ENCODE measurements at places on chromosomes 6 and 20. TPM values are rescaled to one million over a fixed set of nuclear protein-coding genes. Genes with fewer than 3 reads are reported as not detected.

- no peak for DNase-seq
Measured at GRCh38 chr6:122947355-122947754, 48.7 kb upstream of the CLVS2 start.

GRCh38 chr6:168703990-168704389, 263.0 kb downstream of the SMOC2 start:
- peak; percentile 32 for DNase-seq

DNA sequence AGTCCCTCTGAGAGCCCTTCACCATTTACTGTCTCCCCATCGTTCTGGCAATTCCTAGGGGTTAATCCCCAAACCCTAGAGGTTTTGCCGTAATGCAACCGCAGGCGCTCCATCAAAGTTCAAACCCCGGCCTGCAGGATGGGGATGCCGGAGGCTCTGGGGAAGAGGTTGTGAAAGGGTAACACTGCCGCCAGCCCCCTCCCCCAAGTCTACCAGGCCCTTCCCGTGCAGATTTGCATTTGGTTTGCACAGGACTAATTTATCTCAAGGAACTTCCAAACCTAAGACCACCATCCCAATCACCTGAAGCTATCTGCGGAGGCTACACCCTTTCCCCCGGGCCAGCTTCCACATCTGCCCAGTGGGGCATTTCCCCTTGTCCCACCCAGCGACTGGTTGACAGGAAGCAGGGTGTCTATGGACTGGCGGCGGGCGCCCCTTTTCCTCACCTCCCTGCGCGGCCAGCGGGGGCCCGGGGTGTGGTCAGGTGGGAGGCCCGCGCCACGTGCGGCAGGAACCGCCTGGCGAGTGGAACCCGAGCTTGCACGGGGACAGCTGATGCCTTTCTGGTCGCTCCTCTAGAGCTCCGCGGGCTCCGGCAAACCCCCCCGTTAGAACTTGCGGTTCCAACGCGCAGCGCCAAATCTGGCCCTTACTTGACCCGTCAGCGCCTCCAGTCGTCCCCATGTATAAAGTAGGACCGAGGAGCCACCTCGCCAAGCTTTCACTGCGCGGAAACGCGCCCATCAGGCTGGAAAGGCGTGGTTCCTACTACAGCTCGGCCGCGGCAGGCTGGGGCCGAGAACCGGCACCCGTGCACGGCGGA, 9.4 kb upstream of the SLC4A11 start:
- no peak for DNase-seq

GLP1R gene
- total RNA-seq: not detected

DNA sequence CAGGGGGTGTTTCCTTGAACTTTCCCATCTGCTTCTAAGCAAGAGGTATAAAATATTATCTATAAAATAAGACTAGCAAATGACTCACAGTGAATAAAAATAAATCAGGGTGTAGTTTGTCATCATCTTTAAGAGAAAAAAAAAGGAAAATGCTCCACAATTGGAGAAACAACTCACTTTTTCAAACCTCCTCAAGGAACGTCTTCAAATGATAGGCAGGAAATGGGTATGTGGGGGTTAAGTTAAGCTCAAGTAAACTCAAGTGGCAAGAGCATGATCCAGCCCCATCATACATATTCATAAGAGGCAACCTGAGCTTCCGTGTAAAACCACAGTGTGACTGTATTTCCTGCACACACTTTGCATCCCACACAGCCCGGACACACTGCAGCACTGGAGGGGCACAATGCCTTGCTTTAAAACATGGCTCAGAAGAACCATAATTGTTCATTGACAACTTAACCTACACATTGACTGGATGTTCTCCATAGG, 58.5 kb upstream of the CEP85L start:
- peak; percentile 93 for DNase-seq

DNA sequence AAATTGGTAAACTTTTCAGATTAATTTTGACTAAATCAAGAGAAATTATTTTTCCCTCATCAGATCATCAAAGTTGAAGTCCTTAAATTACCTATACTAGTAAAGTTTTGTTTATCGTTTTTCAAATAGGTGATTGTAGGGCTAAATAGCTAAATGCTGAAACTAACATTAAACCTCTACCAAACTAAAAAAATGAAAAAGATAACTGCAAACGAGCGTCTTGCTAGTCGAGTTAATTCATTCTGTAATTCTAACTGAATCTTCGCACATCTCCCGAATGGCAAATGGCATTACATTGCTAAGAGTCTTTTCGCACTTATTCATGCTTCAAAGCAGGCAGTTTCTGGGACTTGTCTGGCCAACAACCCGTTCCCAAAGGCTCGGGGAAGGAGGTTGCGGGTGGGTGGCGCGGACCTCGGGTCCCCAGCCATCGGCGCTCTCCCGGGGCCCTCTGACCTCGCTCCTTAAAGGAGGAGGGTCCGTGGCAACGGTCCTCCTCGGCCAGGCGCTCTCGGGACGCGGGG, 43.8 kb downstream of the POPDC3 start:
- DNase-seq: no peak

GRCh38 chr6:52310932-52311331, 26.4 kb upstream of the MCM3 start:
- DNase-seq: no peak

DNA sequence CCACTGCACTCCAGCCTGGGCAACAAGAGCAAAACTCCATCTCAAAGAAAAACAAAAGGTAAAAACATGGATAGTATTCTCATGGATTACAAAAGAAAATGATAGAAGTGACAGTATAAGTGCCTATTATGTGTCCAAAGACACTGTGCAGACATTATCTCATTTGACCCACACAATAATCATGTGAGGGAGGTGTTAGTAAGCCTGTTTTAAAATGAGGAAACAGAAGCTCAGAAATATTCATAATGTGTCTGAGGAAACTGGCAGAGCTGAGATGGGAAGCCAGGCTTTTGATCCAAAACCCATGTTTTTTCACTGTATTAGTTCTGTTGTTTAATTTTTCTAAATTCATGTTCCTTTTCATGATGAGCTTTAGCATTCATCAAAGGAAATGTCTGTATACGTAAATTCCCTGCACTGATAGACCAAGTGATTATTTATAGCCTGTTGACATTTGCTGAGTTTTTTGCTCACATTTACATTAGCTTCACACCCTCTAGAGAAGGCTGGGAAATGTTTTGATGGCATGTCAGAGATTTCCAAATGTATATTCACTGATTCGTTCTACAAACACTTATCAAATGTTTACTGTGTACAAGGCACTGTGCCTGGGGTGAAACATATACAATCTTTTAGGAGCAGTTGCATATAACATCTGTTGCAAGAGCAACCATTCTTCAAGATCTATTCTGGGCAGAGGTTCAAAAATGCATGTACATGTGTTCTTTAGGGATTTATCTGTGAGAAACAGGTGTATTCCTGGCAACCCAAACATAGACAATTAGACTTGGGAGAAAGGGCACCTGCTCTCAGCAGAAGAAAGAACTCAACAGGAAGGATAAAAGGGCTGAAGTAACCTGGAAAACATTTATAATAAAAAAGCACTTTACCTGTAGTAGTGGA, 331.5 kb downstream of the SAMD5 start:
- DNase-seq: no peak

- DNase-seq: no peak
Measured at GRCh38 chr6:142731611-142732010, 213.4 kb downstream of the HIVEP2 start.

GRCh38 chr6:12309070-12309469, 18.9 kb downstream of the EDN1 start:
- DNase-seq: no peak

LAMA5 gene
- 299 TPM for total RNA-seq

DNA sequence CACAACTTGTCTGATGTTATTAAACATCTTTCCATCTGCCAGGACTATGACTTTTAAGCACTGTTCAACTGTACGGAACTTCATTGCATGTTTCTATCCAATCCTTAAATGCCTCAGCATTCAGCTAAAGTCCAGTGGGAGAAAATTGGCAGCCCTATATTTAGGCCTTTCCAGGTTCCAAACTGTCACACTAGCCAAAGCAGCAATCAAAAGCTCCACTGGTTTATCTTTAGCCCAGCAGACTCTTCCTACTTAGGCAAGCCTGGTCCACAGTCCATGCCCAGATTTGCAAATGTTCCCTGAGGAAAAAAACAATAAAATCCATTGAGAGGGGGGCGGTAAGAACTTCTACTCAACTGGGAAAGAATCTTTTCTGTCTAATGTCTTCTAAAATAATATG, 349.1 kb upstream of the GJE1 start:
- no peak for DNase-seq

FAM184A gene
- 0.99 TPM for total RNA-seq

GRCh38 chr6:105179244-105180065, at the start of gene POPDC3:
Gene POPDC3, minus strand, starts transcription at chr6:105180014. Its CDS starts 18,105 bp downstream, at chr6:105161909.
- DNase-seq: no peak

CST2 gene
- total RNA-seq: not detected

DNA sequence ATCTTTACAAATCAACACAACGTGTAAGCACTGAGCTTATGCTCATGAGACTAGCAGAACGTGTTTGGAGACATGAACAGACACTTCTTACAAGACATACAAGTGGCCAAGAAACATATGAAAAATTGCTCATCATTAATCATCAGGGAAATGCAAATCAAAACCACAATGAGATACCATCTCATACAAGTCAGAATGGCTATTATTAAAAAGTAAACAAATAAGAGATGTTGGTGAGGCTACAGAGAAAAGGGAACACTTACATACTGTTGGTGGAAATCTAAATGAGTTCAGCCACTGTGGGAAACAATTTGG, 327.9 kb upstream of the SOX4 start:
- peak; percentile 15 for DNase-seq

DNA sequence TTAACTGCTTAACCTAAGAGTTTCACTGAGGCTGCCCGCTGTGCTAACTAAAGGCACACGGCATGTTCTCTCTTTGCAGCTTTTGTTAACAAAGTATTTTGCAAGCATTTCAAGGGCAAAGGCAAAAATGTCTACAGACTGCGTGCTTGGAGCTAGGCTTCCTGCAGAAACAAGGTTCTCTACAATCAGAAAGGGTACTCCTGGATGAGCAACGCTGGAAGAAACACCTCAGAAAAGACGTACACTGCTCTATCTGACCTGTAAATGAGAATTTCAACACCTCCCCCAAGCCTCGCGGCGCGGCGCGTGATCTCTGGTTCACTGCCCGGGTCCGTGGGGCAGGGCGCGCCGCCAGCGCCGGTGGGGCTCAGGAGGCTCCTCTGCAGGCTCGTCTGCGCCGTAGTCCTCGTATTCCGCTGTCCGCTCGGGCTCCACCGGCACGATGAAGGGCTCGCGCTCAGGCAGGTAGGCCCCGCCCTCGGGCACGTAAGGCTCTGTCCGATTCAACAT, 120.9 kb downstream of the COL12A1 start:
- peak; percentile 28 for DNase-seq

CST5 gene
- not detected for total RNA-seq

- DNase-seq: no peak
Measured at GRCh38 chr20:56945057-56945456, 316.0 kb downstream of the TFAP2C start.
